AML-193 (cell line): ENCODE measurements at places on chromosomes 7 and 10.
A peak's percentile ranks its signal among the peaks of the same experiment; 100 is the strongest.

DNA sequence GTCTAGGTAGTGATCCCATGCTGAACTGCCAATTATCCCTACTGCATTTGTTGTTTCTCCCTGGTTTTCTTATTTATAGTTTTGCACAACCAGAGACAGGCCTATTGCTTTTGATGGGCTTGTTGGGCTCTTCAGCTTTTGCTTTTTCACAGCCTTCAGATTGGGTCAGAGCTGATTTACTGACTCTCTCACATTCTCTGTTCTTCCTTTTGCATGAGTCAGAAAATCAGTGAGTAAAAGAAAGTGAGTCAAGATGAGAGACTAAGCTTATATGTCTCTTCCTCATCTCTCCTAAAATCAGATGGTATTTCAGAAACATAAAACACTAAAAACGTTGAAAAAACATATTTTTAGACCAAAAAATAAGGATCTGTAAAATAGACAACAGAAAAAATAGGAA is 1135.4 kb downstream of the XPNPEP1 start:
- no peak for DNase-seq

- DNase-seq, result no peak
Measured at GRCh38 chr7:94336009-94336408, 58.7 kb upstream of the COL1A2 start.

- no peak for DNase-seq
Measured at GRCh38 chr10:133189256-133189655, 29.2 kb downstream of the KNDC1 start.

DNA sequence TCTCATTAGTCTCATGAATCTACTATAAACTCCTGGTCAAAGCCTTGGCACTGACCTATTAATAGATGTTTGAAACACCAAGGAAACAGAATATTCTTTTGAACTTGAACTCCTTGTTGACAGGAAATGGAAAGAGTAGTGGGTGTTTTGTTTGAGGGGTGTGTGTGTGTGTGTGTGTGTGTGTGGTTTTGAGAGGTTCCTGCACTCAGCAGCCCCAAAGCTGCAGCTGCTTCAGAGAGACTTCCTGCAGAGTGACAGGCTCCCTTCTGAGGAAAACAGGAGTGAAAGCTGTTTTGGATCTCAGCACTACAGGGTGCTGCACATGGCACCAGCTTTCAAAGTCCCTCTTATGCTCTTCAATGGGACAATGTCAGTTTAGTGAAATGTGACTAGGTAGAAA is 546.5 kb upstream of the STEAP1 start:
- no peak for DNase-seq

GRCh38 chr7:80823057-80823456 is 95.8 kb downstream of the SEMA3C start:
- no peak for DNase-seq

DNA sequence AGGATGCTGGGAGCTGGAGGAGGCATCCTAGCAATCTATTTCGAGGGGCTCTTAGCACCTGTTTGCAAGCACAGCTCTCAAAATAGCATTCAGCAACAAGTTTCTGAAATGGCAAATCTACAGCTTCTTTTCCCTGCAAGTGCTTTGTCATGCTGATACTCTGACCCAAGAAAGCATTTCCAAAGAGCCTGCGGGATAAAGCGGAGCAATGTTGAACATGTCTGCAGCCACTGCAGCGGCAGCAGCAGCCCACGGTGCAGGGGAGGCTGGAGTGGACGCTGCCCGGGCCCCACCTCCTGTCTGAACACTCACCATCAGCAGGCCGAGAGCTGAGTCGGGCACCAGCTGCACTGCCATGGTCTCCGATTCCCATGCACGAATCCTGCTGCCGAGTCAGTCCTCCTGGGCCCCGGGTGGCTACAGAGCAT is 964 bp downstream of the FRMD4A start:
- DNase-seq, result no peak

- no peak for DNase-seq
Measured at GRCh38 chr10:30873411-30873810, 158.3 kb downstream of the ZNF438 start.

DNA sequence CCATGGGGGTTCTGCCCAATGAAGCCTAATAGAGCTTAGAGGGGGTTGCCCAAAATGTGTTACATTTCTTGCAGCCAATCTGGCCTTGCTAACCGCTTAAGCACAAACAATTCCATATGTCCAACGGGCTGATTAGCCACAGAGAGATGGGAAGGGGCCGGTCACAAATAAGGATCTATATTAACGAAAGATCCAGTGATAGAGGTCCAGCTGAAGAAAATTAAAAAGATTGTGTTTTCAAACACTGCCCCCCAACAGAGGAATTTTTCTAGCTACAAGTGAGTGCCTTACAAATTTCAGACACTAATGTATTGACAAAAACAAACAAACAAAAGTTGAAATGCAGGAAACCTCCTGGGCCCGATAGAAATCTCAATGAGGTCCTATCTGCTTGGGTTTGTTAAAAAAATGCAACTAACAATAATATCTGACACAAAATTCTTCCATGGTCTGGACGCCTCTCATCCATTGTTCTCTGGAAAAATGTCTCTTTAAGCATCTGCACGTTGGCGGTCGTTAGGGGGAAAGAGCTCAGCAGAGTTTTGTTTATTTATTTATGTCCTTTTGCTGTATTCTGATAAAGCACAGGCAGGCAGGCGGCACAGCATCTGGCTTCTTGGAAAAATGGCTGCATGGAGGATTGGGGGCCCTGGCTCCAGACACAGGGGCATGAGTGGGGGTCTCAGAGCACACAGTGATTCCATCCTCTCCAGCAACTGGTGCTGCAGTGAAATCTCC is 402.0 kb downstream of the RPS24 start:
- DNase-seq, result no peak

DNA sequence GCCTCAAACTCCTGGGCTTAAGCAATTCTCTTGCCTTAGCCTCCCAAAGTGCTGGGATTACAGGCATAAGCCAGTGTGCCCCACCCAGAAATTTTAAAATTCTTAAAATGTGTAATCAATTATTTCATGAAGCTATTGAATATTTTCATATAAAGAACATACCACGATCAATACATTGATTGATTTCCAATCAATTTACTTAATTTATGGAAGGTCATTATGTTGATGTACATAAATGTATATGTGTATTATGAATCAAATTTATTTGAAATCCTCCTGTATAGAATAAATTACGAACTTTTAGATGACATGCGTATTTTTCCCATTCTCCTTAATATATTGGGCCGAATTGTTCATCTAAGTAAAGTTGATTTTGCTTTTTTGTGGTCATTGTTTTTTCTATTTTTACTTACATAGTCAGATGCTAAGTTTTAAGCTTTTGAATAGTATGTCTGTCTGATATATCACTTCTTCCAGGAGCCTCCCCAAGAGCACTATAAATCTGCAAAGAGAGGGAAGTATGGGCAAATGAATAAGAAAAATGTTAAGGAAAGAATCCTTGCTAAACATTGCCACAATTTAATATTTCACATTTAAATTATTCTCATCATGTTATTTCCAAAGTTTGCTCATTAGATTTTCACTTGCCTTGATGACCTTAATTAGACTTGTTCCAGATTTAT is 35.3 kb downstream of the SKIDA1 start:
- DNase-seq, result no peak

- no peak for DNase-seq
Measured at GRCh38 chr7:70695795-70696083, 436.2 kb upstream of the GALNT17 start.

- DNase-seq, result no peak
Measured at GRCh38 chr10:114303556-114303955, 64.5 kb downstream of the VWA2 start.

GRCh38 chr10:88562152-88562551 is 21.0 kb downstream of the RNLS start:
- no peak for DNase-seq

GRCh38 chr7:111865430-111865829 is 303.1 kb upstream of the IMMP2L start:
- no peak for DNase-seq

- DNase-seq, result no peak
Measured at GRCh38 chr7:3696113-3696512, 395.1 kb downstream of the SDK1 start.

- no peak for DNase-seq
Measured at GRCh38 chr10:6002809-6003510, 25.6 kb upstream of the IL15RA start.

GRCh38 chr10:45427262-45427969 is 53.4 kb downstream of the ALOX5 start:
- no peak for DNase-seq

GRCh38 chr7:69665369-69665768 is 67.1 kb downstream of the AUTS2 start:
- no peak for DNase-seq

- DNase-seq, result peak; percentile 75
Measured at GRCh38 chr10:88934900-88935672, 17.5 kb downstream of the ACTA2 start.

GRCh38 chr7:152103066-152103465 is 77.6 kb downstream of the GALNT11 start:
- DNase-seq, result no peak

- DNase-seq, result peak; percentile 16
Measured at GRCh38 chr7:44852590-44852989, 4.7 kb upstream of the H2AZ2 start.

DNA sequence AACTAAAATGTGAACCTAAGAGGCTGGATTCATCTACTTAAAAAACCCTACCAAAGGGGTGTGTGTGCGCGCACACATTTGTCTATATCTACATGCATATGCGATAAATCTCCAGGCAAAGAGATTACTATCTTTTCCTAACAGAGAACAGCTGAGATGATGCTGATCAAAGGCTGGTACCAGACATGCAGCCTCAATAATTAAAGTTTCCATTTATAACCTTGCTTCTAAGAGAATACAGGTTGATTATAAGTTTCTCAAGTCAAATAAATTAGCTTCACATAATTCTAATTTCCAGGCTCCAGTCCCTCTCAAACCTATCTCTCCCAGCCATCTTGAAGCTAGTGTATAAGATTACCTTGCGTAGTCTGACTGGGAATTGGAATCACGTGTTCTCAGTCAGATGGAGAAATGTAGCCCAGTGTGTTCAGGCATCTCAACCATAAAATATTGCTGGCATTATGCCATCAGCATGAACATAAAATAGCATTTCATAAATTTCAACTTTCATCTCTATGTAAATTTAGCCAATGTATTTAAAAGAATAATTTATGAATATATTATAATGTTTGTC is 1062.0 kb downstream of the XPNPEP1 start:
- DNase-seq, result no peak

DNA sequence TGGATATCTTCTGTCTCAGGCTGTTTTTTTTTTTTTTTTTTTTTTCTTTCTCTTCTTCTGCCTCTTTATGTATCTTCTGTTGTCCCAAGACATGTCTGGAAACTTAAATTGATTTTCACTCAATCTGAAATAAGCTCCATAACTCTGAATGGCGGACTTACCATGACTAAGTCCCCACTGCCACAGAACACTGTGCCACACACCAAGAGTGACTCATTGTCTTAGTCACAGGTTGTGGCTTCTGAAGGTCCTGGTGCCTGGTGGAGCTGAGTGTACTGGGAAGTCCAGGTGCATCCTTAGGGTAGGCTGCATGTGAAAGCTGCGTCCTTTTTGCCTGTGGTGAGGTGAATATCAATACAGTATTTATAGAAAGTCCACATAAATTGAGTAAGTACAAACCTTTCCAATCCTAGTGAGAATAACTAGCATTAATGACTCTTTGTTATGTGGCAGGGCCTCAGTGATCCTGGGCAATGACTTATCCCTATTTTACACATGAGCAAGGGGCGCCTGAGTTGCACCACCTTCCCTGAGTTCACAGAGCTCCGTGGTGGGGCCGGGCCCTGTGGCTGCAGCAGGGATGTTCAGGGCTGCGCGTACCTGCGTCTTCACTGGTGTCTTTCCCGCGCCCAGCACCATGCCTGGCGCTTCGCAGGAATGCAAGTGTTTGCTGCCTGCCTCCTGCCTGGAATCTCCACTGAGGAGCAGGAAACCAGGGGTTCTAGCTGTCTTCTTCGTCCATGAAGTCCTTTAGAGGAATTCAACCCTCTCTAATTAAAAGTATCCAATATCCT is 4.3 kb downstream of the PFKP start:
- DNase-seq, result no peak

- peak; percentile 45 for DNase-seq
Measured at GRCh38 chr10:95745501-95745900, 10.5 kb upstream of the ENTPD1 start.

DNA sequence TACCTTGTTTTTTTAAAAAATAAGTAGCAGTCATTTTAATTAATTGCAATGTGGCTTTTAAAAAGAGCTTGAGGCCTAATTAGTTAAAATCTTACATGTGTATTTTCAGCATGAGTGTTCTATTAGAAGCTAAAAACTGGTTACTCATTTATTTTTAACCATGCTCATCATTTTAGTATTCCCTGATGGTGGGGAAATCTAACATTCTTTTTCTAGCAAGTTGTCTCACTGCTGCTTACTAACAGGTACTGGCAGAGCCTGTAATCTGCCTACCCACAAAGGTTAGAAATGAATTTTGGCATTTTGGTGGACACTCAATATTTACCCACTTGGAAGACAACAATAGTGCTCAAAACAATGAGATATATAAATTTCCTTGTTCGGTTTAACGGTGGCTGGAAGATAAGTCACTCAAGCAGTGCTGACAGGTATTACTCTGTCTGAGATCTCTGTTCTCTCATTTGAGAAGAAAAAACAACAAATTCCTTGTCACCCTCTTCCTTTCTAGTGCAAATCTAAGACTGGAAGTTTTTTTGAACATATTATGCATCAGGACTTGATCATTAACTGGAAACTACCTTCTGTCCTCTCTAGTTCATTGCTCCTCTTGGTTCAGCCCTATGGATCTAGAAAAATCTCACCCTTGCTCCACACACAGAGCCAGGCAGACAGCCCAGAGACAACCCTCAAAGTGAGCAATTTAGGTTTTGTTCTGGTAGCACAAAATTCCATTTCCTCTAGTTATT is 83.3 kb downstream of the VWDE start:
- DNase-seq, result no peak

- no peak for DNase-seq
Measured at GRCh38 chr7:73773700-73774517, 3.8 kb upstream of the CLDN3 start.

GRCh38 chr10:191703-192518 is 56.7 kb downstream of the ZMYND11 start:
- no peak for DNase-seq

DNA sequence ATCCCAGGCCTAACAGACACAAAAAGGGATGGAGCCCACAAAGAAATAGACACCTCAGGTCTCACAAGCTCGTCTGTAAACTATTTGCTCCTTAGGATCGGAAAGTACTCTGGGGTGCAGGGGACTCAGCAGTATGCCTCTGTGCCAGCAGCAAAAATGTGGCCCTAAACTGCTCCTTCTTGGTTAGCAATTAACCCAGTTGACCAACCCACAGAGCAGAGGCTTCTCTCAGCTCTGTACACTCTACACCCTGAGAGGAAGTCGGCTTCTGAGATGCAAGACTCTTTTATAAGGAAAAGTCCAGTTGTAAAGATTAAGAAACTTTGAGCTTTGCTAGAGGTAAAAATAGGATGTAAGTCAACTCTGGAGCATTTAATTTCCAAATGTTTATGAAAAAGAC is 156.3 kb upstream of the PRSS58 start:
- no peak for DNase-seq

- DNase-seq, result no peak
Measured at GRCh38 chr7:72709909-72710308, 118.1 kb downstream of the TYW1B start.
